ENCODE measurements at places on chromosomes 3 and 15. TPM values are rescaled to one million over a fixed set of nuclear protein-coding genes. Genes with fewer than 3 reads are reported as not detected.

NFKBIZ gene
- 74.9 TPM for total RNA-seq

APBA2 gene
- 8.9 TPM for total RNA-seq

C3orf22 gene
- not detected for total RNA-seq

GABRB3 gene
- 0.12 TPM for total RNA-seq

ARNT2 gene
- total RNA-seq: 0.38 TPM

KCNMB2 gene
- not detected for total RNA-seq

PCSK6 gene
- total RNA-seq: 0.58 TPM

EOMES gene
- 1.5 TPM for total RNA-seq

ARGFX gene
- total RNA-seq: not detected

PP2D1 gene
- not detected for total RNA-seq

DNA sequence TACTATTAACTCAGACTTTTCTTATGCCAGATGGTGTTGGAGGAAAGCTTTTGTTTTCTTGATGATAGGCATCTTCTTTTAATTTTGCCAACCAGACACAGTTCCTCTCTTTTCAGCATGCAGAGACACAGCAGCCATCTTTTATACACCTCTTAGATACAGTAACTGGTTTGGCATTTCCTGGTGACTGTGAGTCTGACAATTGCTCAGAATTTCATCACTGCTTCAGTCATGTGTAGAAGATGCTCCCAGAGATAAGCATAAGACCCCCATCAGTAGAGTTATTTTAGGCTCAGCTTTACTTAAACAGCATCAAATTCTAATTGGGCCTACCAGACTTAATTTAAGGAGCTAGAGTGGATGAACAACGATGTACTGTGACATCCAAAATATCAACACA, 779.0 kb downstream of the SQOR start:
- DNase-seq: no peak
- H3K27ac ChIP-seq: no peak overlapping the region
- no peaks in the 10 kb centered on the region for H3K36me3 ChIP-seq

- H3K4me3 ChIP-seq: no peak overlapping the region
- H3K27me3 ChIP-seq: no peaks in the 10 kb centered on the region
- H3K27ac ChIP-seq: no peak overlapping the region
- DNase-seq: peak; percentile 20
- no peaks in the 10 kb centered on the region for H3K36me3 ChIP-seq
These were observed 12.2 kb upstream of the TRANK1 start for GRCh38 chr3:36957063-36957462.

DNA sequence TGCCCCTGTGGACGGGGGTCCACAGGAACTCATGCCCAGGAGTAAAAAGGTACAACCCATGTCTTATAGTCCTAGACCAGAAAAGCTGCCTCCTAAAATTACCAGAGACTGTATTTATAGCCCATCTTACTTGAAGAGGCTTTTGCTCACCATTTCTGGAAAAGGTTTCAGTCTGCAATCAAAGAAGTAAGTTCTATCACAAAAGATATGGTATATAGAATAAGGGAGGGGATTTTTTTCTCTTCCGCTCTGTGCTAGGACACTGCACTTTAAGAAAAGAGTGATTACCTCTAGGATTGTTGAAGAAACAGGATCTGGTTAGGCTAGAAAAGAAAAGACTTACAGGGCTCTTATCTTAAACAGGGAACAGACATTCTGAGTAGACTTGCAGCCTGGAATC, 2.6 kb downstream of the SSUH2 start:
- H3K27me3 ChIP-seq: peaks cover 6% of the 10 kb centered on the region
- H3K4me1 ChIP-seq: no peaks in the 10 kb centered on the region
- no peak for DNase-seq
- no peak overlapping the region for H3K4me3 ChIP-seq
- no peak overlapping the region for H3K27ac ChIP-seq

GRCh38 chr3:190620886-190621608, 107.2 kb downstream of the IL1RAP start:
- no peaks in the 10 kb centered on the region for H3K27me3 ChIP-seq
- no peak overlapping the region for H3K4me3 ChIP-seq
- H3K27ac ChIP-seq: no peak overlapping the region
- H3K4me1 ChIP-seq: peaks cover 43% of the 10 kb centered on the region
- DNase-seq: no peak
- peaks cover 24% of the 10 kb centered on the region for H3K36me3 ChIP-seq

GRCh38 chr3:66565301-66565700, 64.5 kb upstream of the LRIG1 start:
- H3K4me3 ChIP-seq: no peak overlapping the region
- H3K36me3 ChIP-seq: no peaks in the 10 kb centered on the region
- no peaks in the 10 kb centered on the region for H3K27me3 ChIP-seq
- H3K27ac ChIP-seq: no peak overlapping the region
- DNase-seq: no peak

DNA sequence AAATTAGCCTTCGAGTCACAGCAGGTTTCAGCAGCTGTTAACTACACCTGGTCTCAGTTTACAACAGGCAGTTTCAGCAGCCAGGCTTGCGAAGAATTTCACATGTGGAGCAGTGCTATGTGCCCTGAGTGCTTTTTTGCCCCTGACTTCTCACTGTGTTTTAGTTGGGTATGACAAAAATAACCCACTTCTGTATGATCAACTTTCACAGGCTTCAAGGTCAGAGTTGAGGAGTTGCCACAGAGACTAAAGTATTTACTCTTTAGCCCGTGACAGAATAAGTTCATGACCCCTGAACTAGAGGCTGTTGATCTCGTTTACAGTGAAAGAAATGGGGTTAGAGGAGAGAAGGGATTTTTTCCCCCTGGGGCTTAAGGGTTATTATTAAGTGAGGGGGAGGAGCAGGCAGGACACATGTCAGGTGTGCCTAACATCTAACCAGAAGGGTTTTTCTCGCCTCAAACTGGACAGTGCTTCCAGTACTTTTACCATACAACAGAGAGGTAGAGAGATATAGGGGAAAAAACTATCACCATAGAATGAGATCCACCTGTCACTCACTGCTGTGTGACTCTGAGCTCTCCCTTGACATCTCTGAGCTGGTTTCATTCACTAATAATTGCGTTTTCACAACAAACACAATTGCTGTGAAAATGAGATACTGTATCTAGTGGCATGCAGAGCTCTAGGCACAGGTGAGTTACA, 14.0 kb upstream of the TOPBP1 start:
- no peaks in the 10 kb centered on the region for H3K4me1 ChIP-seq
- no peak overlapping the region for H3K27ac ChIP-seq
- H3K27me3 ChIP-seq: peaks cover 60% of the 10 kb centered on the region

GRCh38 chr3:193688834-193689714, 96.1 kb downstream of the OPA1 start:
- DNase-seq: no peak
- no peak overlapping the region for H3K4me3 ChIP-seq
- H3K27me3 ChIP-seq: no peaks in the 10 kb centered on the region
- H3K27ac ChIP-seq: no peak overlapping the region
- H3K36me3 ChIP-seq: peaks cover 14% of the 10 kb centered on the region

GRCh38 chr3:10983219-10983916, 9.2 kb upstream of the SLC6A1 start:
- no peak overlapping the region for H3K4me3 ChIP-seq
- peaks cover 11% of the 10 kb centered on the region for H3K27me3 ChIP-seq
- H3K27ac ChIP-seq: no peak overlapping the region
- DNase-seq: peak; percentile 19
- H3K4me1 ChIP-seq: peaks cover 6% of the 10 kb centered on the region

- H3K27me3 ChIP-seq: peaks cover 8% of the 10 kb centered on the region
- no peaks in the 10 kb centered on the region for H3K4me1 ChIP-seq
- H3K36me3 ChIP-seq: no peaks in the 10 kb centered on the region
- no peak for DNase-seq
- no peak overlapping the region for H3K27ac ChIP-seq
- no peak overlapping the region for H3K4me3 ChIP-seq
These were observed 8.9 kb downstream of the OR5AC2 start for GRCh38 chr3:98095882-98096281.

GRCh38 chr15:66524838-66525237, 19.7 kb downstream of the ZWILCH start:
- DNase-seq: no peak
- H3K27ac ChIP-seq: no peak overlapping the region
- no peak overlapping the region for H3K4me3 ChIP-seq

GRCh38 chr3:107956991-107957900, 133.6 kb downstream of the CD47 start:
- no peak overlapping the region for H3K4me3 ChIP-seq
- no peaks in the 10 kb centered on the region for H3K36me3 ChIP-seq

GRCh38 chr3:124671106-124671505, 59.1 kb upstream of the UMPS start:
- peak; percentile 13 for DNase-seq
- H3K27me3 ChIP-seq: no peaks in the 10 kb centered on the region
- H3K4me1 ChIP-seq: peaks cover 12% of the 10 kb centered on the region
- no peak overlapping the region for H3K4me3 ChIP-seq

GRCh38 chr3:31508452-31509146, 24.1 kb upstream of the STT3B start:
- H3K27ac ChIP-seq: no peak overlapping the region
- H3K36me3 ChIP-seq: peaks cover 1% of the 10 kb centered on the region
- H3K4me1 ChIP-seq: peaks cover 50% of the 10 kb centered on the region
- H3K27me3 ChIP-seq: no peaks in the 10 kb centered on the region
- H3K4me3 ChIP-seq: no peak overlapping the region

DNA sequence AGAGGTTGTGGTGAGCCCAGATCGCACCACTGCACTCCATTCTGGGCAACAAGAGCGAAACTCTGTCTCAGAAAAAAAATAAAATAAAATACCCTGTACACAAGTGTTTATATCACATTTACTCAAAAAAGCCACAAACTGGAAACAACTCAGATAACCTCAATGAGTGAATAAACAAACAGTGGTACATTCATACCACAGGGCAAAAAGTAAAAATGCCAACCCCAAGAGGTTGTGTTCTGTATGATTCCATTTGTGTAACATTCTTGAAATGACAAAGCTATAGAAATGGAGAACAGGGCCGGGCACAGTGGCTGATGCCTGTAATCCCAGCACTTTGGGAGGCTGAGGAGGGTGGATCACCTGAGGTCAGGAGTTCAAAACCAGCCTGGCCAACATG, 12.9 kb downstream of the EDC3 start:
- H3K27ac ChIP-seq: no peak overlapping the region
- DNase-seq: no peak
- H3K4me3 ChIP-seq: no peak overlapping the region
- peaks cover 8% of the 10 kb centered on the region for H3K36me3 ChIP-seq

GRCh38 chr3:133821767-133822638, 16.4 kb downstream of the SRPRB start:
- no peak for DNase-seq
- no peak overlapping the region for H3K4me3 ChIP-seq
- H3K4me1 ChIP-seq: peaks cover 4% of the 10 kb centered on the region
- H3K36me3 ChIP-seq: peaks cover 55% of the 10 kb centered on the region
- no peak overlapping the region for H3K27ac ChIP-seq

GRCh38 chr15:53548236-53548635, 211.2 kb downstream of the WDR72 start:
- H3K4me1 ChIP-seq: no peaks in the 10 kb centered on the region
- H3K27me3 ChIP-seq: no peaks in the 10 kb centered on the region
- H3K36me3 ChIP-seq: no peaks in the 10 kb centered on the region
- no peak overlapping the region for H3K4me3 ChIP-seq
- DNase-seq: no peak

GRCh38 chr15:99963096-99963825, 230.0 kb upstream of the LYSMD4 start:
- H3K4me1 ChIP-seq: peaks cover 4% of the 10 kb centered on the region
- H3K36me3 ChIP-seq: no peaks in the 10 kb centered on the region
- peaks cover 13% of the 10 kb centered on the region for H3K27me3 ChIP-seq

GRCh38 chr3:189787191-189787590, 156.0 kb downstream of the TP63 start:
- peaks cover 3% of the 10 kb centered on the region for H3K4me1 ChIP-seq
- no peaks in the 10 kb centered on the region for H3K36me3 ChIP-seq
- DNase-seq: no peak
- no peak overlapping the region for H3K27ac ChIP-seq
- H3K4me3 ChIP-seq: no peak overlapping the region

GRCh38 chr15:26639966-26640365, 132.9 kb downstream of the GABRB3 start:
- no peaks in the 10 kb centered on the region for H3K4me1 ChIP-seq
- no peaks in the 10 kb centered on the region for H3K36me3 ChIP-seq
- no peaks in the 10 kb centered on the region for H3K27me3 ChIP-seq
- no peak for DNase-seq

GRCh38 chr3:115022835-115023398, 124.2 kb downstream of the ZBTB20 start:
- peaks cover 7% of the 10 kb centered on the region for H3K36me3 ChIP-seq
- H3K4me3 ChIP-seq: no peak overlapping the region
- no peaks in the 10 kb centered on the region for H3K4me1 ChIP-seq
- H3K27me3 ChIP-seq: no peaks in the 10 kb centered on the region

GRCh38 chr3:14548321-14548729, 8.2 kb upstream of the GRIP2 start:
- no peaks in the 10 kb centered on the region for H3K4me1 ChIP-seq
- peak; percentile 50 for DNase-seq
- no peaks in the 10 kb centered on the region for H3K36me3 ChIP-seq
- H3K27ac ChIP-seq: no peak overlapping the region

- no peak overlapping the region for H3K4me3 ChIP-seq
- H3K27me3 ChIP-seq: peaks cover 2% of the 10 kb centered on the region
- no peaks in the 10 kb centered on the region for H3K36me3 ChIP-seq
- no peaks in the 10 kb centered on the region for H3K4me1 ChIP-seq
- H3K27ac ChIP-seq: no peak overlapping the region
- DNase-seq: no peak
These were observed 67.6 kb downstream of the TP63 start for GRCh38 chr3:189698811-189699210.

GRCh38 chr3:109944836-109945235, 607.5 kb upstream of the DPPA4 start:
- H3K4me1 ChIP-seq: no peaks in the 10 kb centered on the region
- H3K4me3 ChIP-seq: no peak overlapping the region
- H3K27ac ChIP-seq: no peak overlapping the region
- H3K36me3 ChIP-seq: no peaks in the 10 kb centered on the region
- H3K27me3 ChIP-seq: no peaks in the 10 kb centered on the region

DNA sequence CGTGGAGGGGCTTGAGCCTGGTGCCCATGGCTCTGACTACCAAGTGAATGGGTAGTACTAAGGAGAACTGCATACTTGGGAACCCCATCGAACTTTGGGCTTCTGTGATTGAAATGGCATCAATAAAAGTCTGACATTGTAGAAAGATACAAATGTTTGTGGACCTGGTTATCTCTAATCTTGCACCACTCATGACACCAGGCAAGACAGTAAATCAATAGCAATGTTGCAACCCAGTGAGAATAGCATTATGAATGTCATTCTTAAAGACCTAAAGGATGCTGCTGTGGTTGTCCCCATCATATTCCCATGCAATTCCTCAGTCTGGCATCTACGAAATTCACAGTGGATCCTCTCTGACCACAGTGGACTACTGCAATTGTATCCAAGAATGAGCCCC, 233.6 kb upstream of the LYSMD4 start:
- H3K27me3 ChIP-seq: no peaks in the 10 kb centered on the region
- no peaks in the 10 kb centered on the region for H3K4me1 ChIP-seq
- H3K4me3 ChIP-seq: no peak overlapping the region
- no peaks in the 10 kb centered on the region for H3K36me3 ChIP-seq
- no peak for DNase-seq
- no peak overlapping the region for H3K27ac ChIP-seq
